Kidney (tissue), 22 donors: ENCODE measurements at places on chromosomes 2 and 18. TPM values are rescaled to one million over a fixed set of nuclear protein-coding genes. Genes with fewer than 3 reads are reported as not detected.

GRCh38 chr2:198639580-198639979, 818.2 kb downstream of the SATB2 start:
- no peak overlapping the region for H3K4me3 ChIP-seq
- no peak overlapping the region for H3K27ac ChIP-seq
- no peaks in the 10 kb centered on the region for H3K36me3 ChIP-seq
- H3K27me3 ChIP-seq, result no peaks in the 10 kb centered on the region

The IGFBP5 gene
- 572 TPM for total RNA-seq

DNA sequence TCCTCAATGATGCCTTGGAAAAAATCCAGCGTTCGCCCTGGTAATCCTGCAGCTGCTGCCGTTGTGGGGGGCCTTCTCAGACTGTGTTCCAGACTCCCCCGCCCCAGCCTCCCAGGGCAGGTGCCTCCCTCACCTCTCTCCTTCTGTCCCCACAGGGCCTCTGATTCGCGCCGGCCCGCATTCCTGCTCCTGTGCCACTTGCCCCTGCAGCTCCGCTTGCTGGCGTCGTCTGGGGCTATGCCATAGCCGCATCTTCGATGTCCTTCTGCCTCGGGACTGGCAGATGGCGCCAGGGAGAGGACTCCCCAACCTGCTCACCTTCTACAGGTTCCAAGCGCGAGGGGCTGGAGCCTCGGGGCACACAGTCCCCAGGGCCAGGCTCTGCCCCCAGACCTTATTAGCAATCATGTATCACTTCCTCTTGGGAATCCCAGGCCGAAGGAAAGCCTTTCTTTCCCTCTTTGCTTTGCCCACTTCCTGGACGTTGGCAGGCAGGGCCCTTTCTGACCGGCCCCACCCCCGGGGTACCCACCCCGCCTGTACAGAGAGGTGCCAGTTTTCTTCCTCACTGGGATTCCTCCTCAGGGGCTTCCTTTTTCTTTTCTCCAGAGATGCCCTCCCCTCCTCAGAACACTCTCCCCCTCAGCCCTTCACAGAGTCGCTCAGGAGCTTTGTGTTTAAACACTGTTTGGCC, 4.4 kb downstream of the SPATA3 start:
- H3K27me3 ChIP-seq, result no peaks in the 10 kb centered on the region
- no peak for DNase-seq
- no peak overlapping the region for H3K4me3 ChIP-seq

GRCh38 chr2:224324604-224325003, 77.3 kb downstream of the FAM124B start:
- H3K4me3 ChIP-seq, result no peak overlapping the region
- no peaks in the 10 kb centered on the region for H3K36me3 ChIP-seq
- no peaks in the 10 kb centered on the region for H3K4me1 ChIP-seq
- no peaks in the 10 kb centered on the region for H3K27me3 ChIP-seq
- DNase-seq, result no peak
- no peak overlapping the region for H3K27ac ChIP-seq

The FLACC1 gene
- total RNA-seq, result 3.7 TPM

- DNase-seq, result no peak
- no peaks in the 10 kb centered on the region for H3K27me3 ChIP-seq
- peak overlapping the region; percentile 55 for H3K4me3 ChIP-seq
- no peaks in the 10 kb centered on the region for H3K36me3 ChIP-seq
- H3K27ac ChIP-seq, result no peak overlapping the region
- peaks cover 27% of the 10 kb centered on the region for H3K4me1 ChIP-seq
Measured at GRCh38 chr2:20649976-20650375, 922 bp downstream of the HS1BP3 start.

The CYS1 gene
- total RNA-seq, result 245 TPM

- H3K27ac ChIP-seq, result no peak overlapping the region
- no peaks in the 10 kb centered on the region for H3K27me3 ChIP-seq
- H3K4me1 ChIP-seq, result no peaks in the 10 kb centered on the region
- no peak for DNase-seq
- peaks cover 36% of the 10 kb centered on the region for H3K36me3 ChIP-seq
- H3K4me3 ChIP-seq, result no peak overlapping the region
Measured at GRCh38 chr18:45910405-45911023, 56.6 kb downstream of the EPG5 start.

The PTH2R gene
- total RNA-seq, result 54.8 TPM

The HOXD13 gene
- not detected for total RNA-seq

The TLX2 gene
- total RNA-seq, result not detected

The CFAP65 gene
- total RNA-seq, result 2.0 TPM

- no peak for DNase-seq
- H3K4me1 ChIP-seq, result no peaks in the 10 kb centered on the region
- H3K27ac ChIP-seq, result no peak overlapping the region
- H3K4me3 ChIP-seq, result no peak overlapping the region
- peaks cover 13% of the 10 kb centered on the region for H3K36me3 ChIP-seq
Measured at GRCh38 chr2:241672243-241673188, 14.1 kb downstream of the DTYMK start.

- no peaks in the 10 kb centered on the region for H3K27me3 ChIP-seq
- H3K4me1 ChIP-seq, result no peaks in the 10 kb centered on the region
- no peak for DNase-seq
- H3K36me3 ChIP-seq, result no peaks in the 10 kb centered on the region
Measured at GRCh38 chr2:205535001-205535400, 147.3 kb upstream of the NRP2 start.

DNA sequence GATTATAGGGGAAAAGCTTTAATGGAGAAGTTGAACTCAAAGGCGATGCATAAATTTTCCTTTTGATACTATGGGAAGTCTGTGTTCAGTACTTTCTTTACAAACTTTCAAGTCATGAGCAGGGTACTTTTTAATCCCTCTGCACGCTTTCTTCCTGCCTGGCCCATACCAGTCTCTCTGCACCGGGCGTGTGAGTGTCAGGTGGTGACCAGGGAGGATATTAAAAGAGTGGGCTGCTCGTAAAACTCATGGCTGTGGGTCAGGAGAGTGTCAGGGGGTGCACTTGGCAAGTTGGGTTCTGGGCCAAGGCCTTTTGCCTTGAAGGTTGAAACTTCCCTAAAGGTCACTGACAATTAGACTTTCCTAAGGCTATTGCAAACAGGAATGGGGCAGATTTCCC, 367.8 kb downstream of the GPD2 start:
- no peak overlapping the region for H3K27ac ChIP-seq
- no peaks in the 10 kb centered on the region for H3K4me1 ChIP-seq
- H3K36me3 ChIP-seq, result no peaks in the 10 kb centered on the region
- no peak for DNase-seq
- H3K27me3 ChIP-seq, result no peaks in the 10 kb centered on the region

DNA sequence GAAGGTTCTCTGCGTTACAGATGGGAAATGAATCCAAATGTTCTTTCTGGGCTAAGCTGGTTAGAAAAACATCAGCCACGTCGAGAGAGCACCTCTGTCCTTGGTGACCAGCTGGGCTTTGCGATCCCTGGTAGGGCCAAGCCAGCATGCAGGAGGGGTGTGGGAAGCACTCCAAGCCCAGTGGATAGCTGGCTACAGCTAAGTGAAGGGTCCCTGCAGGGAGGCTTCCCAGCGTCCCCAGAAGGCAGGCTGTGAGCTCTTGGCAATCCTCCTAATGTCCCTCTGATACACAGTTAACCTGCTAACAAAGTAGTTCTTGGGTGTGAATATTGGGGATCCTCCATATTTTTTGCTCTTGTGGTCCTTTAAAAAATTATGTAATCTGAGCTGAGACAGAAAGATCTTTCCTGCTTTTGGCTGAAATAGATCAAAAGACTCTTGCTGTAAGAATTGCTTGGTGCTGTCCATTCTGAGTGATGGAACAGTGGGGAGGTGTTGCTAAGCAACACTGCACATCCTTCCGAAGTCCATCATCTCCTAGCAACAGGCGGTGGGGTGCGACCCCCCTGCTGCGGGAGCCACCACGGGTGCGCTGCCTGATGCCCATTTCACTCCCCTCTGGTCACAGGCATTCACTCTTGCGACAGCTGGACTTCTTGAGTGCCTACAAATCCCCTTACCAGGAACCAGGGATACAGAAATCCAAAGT, 88.5 kb upstream of the UXS1 start:
- no peaks in the 10 kb centered on the region for H3K27me3 ChIP-seq
- no peaks in the 10 kb centered on the region for H3K36me3 ChIP-seq
- no peak overlapping the region for H3K4me3 ChIP-seq
- no peak overlapping the region for H3K27ac ChIP-seq
- DNase-seq, result no peak
- H3K4me1 ChIP-seq, result peaks cover 16% of the 10 kb centered on the region

DNA sequence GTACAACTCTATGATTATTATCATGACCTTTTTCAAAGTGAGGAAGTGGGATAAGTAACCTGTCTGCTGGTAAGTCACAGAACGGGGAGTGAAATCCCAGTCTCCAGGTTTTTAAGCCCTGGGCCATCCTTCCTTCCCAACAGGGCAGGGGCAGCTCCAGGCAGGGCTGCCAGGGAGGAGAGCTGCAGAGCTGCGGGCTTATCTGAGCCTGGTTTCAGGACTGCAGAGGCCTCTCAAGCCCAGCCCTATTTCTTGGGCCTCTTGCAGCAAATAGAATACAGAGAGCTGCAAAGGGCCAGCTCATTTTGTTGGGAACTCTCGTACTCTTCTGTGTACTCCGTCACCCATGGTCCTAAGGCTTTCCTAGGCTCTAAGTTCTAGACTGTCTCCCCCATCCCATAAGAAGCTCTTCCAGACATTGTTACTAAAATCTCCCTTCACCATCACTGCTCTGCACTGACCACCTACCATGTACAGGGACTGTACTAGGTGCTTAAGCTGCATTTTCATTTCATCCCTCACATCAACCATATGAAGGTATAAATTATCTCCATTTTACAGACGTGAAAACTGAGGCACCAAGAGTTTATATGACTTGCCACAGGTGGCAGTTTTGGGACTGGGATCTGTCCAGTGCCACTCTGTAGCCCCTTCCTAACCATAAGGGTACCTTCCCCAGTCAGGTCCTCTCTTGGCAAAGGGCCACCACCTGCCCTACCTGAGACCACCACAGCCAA, 3.1 kb downstream of the RAB11FIP5 start:
- H3K4me3 ChIP-seq, result no peak overlapping the region
- DNase-seq, result no peak
- peaks cover 6% of the 10 kb centered on the region for H3K36me3 ChIP-seq
- no peak overlapping the region for H3K27ac ChIP-seq
- H3K4me1 ChIP-seq, result peaks cover 36% of the 10 kb centered on the region

GRCh38 chr2:159571540-159572260, 44.6 kb downstream of the BAZ2B start:
- H3K27ac ChIP-seq, result no peak overlapping the region
- H3K36me3 ChIP-seq, result no peaks in the 10 kb centered on the region
- DNase-seq, result no peak
- H3K4me3 ChIP-seq, result no peak overlapping the region
- no peaks in the 10 kb centered on the region for H3K27me3 ChIP-seq
- H3K4me1 ChIP-seq, result no peaks in the 10 kb centered on the region

DNA sequence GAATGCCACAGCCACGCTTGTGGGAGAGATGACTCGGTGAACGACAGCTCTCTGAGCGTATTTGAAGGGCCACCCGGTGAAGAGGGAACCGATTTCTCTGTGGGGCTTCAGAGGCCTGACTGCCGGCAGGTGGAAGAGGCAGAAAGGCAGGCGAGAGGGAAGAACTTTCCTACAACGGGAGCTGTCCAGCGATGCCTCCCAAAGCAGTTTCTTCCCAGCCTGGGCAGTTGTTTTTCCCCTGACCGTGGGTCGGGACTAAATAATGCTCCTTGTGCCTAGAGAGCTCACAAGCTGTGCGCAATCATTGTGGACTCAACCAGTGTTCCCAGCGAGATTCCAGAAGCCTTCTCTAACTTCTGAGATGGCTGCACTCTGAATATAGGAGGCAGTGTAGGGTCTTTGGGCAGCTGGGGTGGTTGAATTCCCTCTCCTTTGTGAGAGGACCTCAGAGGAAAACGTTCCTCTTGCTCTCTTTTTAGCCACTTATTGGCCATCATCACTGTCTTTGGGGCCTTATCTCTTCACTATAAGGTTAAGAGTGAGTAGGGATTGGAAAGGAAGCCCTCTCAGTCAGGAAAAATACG, 710 bp downstream of the SEC11C start:
- DNase-seq, result peak; percentile 60
- no peaks in the 10 kb centered on the region for H3K27me3 ChIP-seq
- no peaks in the 10 kb centered on the region for H3K36me3 ChIP-seq
- H3K4me1 ChIP-seq, result peaks cover 10% of the 10 kb centered on the region

- H3K27ac ChIP-seq, result no peak overlapping the region
- no peaks in the 10 kb centered on the region for H3K27me3 ChIP-seq
- H3K36me3 ChIP-seq, result no peaks in the 10 kb centered on the region
- H3K4me3 ChIP-seq, result no peak overlapping the region
- DNase-seq, result no peak
- H3K4me1 ChIP-seq, result no peaks in the 10 kb centered on the region
Measured at GRCh38 chr2:193847991-193848390, 1653.3 kb upstream of the TMEFF2 start.

The AFF3 gene
- 11.0 TPM for total RNA-seq

- H3K27ac ChIP-seq, result no peak overlapping the region
- H3K36me3 ChIP-seq, result no peaks in the 10 kb centered on the region
- no peak for DNase-seq
- H3K27me3 ChIP-seq, result no peaks in the 10 kb centered on the region
- no peaks in the 10 kb centered on the region for H3K4me1 ChIP-seq
Measured at GRCh38 chr2:144224472-144224871, 295.4 kb downstream of the ZEB2 start.

The ARL6IP6 gene
- total RNA-seq, result 15.5 TPM

DNA sequence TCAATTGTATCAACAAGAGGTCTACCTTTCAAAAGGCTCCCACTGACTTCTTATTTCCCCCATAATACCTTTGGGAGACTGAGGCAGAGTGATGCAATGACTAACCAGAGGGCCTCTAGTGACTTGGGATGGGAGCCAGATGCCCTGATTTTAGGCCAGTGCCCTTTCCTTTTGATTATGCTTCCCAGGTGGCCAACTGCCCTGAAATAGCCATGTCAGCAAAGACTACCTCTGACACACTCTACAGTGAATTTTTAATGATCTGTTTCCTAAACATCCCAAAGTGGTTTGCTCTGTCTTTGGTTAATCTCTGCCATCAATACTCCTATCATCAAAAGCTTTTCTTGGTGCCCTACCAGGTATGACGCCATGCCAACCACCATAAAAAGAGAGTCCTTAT, 65.9 kb upstream of the ZFP36L2 start:
- no peak overlapping the region for H3K4me3 ChIP-seq
- no peaks in the 10 kb centered on the region for H3K36me3 ChIP-seq
- no peak overlapping the region for H3K27ac ChIP-seq
- H3K27me3 ChIP-seq, result no peaks in the 10 kb centered on the region

- no peak for DNase-seq
- no peaks in the 10 kb centered on the region for H3K27me3 ChIP-seq
- H3K27ac ChIP-seq, result no peak overlapping the region
- H3K4me1 ChIP-seq, result peaks cover 3% of the 10 kb centered on the region
- no peak overlapping the region for H3K4me3 ChIP-seq
Measured at GRCh38 chr2:144460727-144461307, 59.1 kb downstream of the ZEB2 start.
